Pancreas (tissue), 10 donors: ENCODE measurements at places on chromosomes 7 and 10. TPM values are rescaled to one million over a fixed set of nuclear protein-coding genes. Genes with fewer than 3 reads are reported as not detected.

Gene ASZ1
- not detected for polyA plus RNA-seq

- DNase-seq: no peak
Observed at GRCh38 chr7:158536871-158537515, 50.6 kb downstream of the PTPRN2 start.

DNA sequence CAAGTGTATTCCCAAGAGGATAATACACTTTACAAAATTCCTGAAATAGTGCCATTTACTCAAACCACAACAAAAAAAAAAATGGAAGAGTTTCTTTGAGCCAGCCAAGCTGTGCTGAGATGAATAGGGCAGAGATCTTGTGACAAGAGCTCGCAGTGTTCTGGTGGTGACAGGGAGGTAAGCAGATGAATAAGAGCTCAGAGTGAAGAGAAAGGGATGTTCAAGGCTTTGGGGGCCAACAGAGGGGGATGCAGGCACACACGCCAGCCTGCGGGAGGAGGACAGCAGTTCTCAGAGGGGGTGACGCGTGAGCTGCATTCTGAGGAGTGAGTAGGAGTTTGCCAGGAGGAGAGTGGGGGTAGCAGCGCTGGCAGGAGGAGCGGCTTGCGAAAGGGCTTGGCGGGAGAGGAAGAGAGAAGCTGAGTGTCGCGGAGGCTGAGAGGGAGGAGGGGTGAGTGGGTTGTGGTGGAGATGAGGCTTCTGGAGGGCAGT lies 194.4 kb upstream of the IMMP2L start:
- DNase-seq: no peak

GRCh38 chr7:147207988-147208387 lies 1091.4 kb downstream of the CNTNAP2 start:
- DNase-seq: no peak
